Breast epithelium (tissue), 4 donors: ENCODE measurements at places on chromosomes 4 and X.

- no peaks in the 10 kb centered on the region for H3K4me1 ChIP-seq
- no peaks in the 10 kb centered on the region for H3K27me3 ChIP-seq
- no peak for DNase-seq
- no peaks in the 10 kb centered on the region for H3K36me3 ChIP-seq
These were observed 445.5 kb downstream of the ZIC3 start for GRCh38 chrX:138011468-138011867.

DNA sequence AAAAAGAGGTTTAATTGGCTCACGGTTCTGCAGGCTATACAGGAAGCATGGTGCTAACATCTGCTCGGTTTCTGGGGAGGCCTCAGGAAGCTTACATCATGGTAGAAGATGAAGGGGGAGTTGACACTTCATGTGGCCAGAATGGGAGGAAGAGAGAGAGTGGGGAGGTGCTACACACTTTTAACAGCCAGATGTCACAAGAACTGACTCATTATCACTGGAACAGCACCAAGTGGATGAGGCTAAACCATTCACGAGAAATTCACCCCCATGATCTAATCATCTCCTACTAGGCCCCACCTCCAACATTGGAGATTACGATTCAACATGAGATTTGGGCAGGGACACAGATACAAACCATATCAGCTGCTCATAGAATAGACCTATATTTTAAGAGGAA lies 255.8 kb downstream of the OPHN1 start:
- no peak for DNase-seq
- H3K4me3 ChIP-seq: no peak overlapping the region
- H3K4me1 ChIP-seq: no peaks in the 10 kb centered on the region
- H3K27ac ChIP-seq: no peak overlapping the region
- H3K27me3 ChIP-seq: no peaks in the 10 kb centered on the region

DNA sequence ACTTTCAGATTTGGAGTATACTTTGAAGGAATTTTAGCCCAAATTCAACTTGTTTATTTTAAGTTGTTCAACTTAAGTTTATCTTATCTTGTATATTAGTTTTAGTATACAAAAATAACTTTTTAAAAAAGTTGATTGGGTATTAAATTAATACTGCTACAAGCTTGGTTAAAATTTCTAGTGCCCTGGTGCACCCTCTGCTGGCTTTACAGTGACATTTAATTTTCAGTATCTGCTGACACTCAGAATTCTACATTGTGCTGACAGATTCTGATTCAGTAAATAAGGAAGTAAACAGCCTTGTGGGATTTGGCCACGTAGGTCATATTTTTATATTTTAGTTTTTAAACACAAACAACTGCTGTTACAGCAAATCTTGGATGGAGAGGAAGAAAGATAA lies 2.9 kb downstream of the EDA start:
- no peak overlapping the region for H3K4me3 ChIP-seq
- DNase-seq: no peak
- no peaks in the 10 kb centered on the region for H3K36me3 ChIP-seq
- no peaks in the 10 kb centered on the region for H3K4me1 ChIP-seq
- H3K27me3 ChIP-seq: peaks cover 59% of the 10 kb centered on the region
- no peak overlapping the region for H3K27ac ChIP-seq

GRCh38 chr4:147589586-147589985 lies 27.6 kb upstream of the TMEM184C start:
- H3K4me3 ChIP-seq: no peak overlapping the region
- H3K27ac ChIP-seq: no peak overlapping the region
- H3K36me3 ChIP-seq: no peaks in the 10 kb centered on the region
- DNase-seq: no peak
- H3K27me3 ChIP-seq: no peaks in the 10 kb centered on the region

- DNase-seq: no peak
- no peak overlapping the region for H3K4me3 ChIP-seq
- no peaks in the 10 kb centered on the region for H3K36me3 ChIP-seq
- no peaks in the 10 kb centered on the region for H3K4me1 ChIP-seq
These were observed 353.2 kb downstream of the PDHA2 start for GRCh38 chr4:96193061-96193460.

- no peaks in the 10 kb centered on the region for H3K36me3 ChIP-seq
- H3K4me1 ChIP-seq: no peaks in the 10 kb centered on the region
- no peaks in the 10 kb centered on the region for H3K27me3 ChIP-seq
These were observed 109.6 kb downstream of the SHROOM4 start for GRCh38 chrX:50704360-50704759.

GRCh38 chrX:65677954-65678469 lies 10.6 kb downstream of the MSN start:
- DNase-seq: peak; percentile 27
- H3K27ac ChIP-seq: peak overlapping the region; percentile 81
- H3K36me3 ChIP-seq: no peaks in the 10 kb centered on the region
- H3K27me3 ChIP-seq: peaks cover 17% of the 10 kb centered on the region

DNA sequence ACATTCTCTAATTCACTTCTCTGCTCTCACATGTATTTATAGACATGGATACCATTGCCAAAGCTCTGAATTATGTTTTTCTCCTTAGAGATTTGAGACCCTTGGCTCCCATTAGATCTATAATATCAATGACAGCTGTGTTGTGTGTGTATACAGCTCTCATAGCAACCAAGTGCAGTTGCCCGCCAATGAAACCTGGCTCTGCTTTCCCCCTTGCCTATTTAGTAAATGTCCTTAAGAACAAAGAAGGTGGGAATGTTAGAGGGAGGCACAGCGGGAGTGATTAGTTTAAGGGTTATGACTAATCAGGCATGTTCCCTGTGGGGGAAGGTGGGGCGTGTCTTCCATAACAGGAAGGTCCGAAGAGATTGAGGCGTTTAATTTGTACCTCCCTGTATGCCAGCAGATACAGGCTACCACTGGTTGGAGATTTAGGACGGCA lies 100.5 kb upstream of the TBC1D9 start:
- no peak overlapping the region for H3K4me3 ChIP-seq
- DNase-seq: no peak
- H3K27ac ChIP-seq: peak overlapping the region; percentile 30
- no peaks in the 10 kb centered on the region for H3K4me1 ChIP-seq
- H3K27me3 ChIP-seq: no peaks in the 10 kb centered on the region

DNA sequence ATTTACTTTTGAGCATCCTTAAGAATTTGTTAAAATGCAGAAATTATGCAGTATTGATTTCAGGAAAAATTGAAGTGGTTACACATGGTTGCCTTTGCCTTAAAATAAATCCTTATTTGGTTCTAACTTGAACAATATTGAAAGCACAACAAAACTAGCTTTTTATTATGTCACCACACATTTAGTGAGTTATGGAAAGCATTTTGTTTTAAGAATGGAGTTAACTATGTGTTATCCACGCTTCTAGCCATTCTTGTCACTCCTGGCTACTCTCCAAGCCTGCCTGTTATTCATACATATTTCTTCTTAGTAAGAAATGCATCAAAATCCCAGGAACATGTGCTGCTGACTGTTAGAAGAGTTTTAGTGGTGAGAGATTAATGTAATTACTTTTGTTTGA lies 73.9 kb downstream of the FAT4 start:
- DNase-seq: no peak
- H3K4me1 ChIP-seq: no peaks in the 10 kb centered on the region
- H3K27me3 ChIP-seq: no peaks in the 10 kb centered on the region
- no peak overlapping the region for H3K4me3 ChIP-seq
- H3K27ac ChIP-seq: no peak overlapping the region

- H3K36me3 ChIP-seq: peaks cover 10% of the 10 kb centered on the region
- H3K27me3 ChIP-seq: no peaks in the 10 kb centered on the region
- no peak overlapping the region for H3K4me3 ChIP-seq
- no peaks in the 10 kb centered on the region for H3K4me1 ChIP-seq
These were observed 26.5 kb upstream of the MRFAP1 start for GRCh38 chr4:6613676-6614651.

DNA sequence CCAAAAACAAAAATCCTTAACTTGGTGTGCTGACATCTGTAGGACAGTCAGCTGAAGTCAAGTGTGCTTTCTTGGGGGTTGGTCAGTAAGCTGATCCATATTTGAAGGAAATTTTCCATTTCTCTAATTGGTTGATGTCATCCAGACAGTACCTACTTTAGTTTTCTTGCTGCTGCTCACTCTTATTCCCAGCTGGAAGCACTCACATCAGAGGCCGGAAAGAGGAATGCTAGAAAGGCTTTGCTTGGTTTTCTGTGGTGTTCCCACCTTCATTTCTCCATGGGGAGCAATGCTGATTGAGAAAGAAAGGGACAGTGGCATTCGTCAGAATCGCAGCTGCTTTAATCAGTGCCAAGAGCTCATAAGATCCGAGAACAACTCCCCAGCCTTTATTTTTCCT lies 227.0 kb downstream of the C4orf33 start:
- H3K27me3 ChIP-seq: no peaks in the 10 kb centered on the region
- DNase-seq: no peak
- H3K4me1 ChIP-seq: no peaks in the 10 kb centered on the region
- no peak overlapping the region for H3K27ac ChIP-seq
- no peaks in the 10 kb centered on the region for H3K36me3 ChIP-seq
- H3K4me3 ChIP-seq: no peak overlapping the region

DNA sequence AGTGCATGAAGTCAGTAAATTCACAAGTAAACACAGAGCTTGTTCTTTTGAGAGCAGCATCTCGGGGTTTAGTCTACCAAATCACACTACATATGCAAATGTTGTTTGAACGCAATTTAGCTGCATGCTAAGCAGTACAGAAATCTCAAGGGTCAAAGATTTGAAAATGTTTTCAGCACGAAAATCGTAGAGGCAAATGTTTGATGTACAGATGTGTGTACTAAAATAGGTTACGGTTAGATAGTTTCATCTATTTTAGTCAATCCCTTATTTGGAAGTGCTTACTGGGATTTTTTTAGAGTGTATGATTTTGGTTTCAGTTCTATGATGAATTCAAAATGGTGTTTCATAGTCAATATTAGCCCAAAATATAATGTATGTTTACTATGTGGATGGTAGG lies 1928.2 kb upstream of the TENM3 start:
- H3K27me3 ChIP-seq: no peaks in the 10 kb centered on the region
- H3K4me3 ChIP-seq: no peak overlapping the region
- no peak for DNase-seq
- H3K27ac ChIP-seq: no peak overlapping the region
